A673 (cell line): ENCODE measurements at places on chromosomes 13 and 19.

DNA sequence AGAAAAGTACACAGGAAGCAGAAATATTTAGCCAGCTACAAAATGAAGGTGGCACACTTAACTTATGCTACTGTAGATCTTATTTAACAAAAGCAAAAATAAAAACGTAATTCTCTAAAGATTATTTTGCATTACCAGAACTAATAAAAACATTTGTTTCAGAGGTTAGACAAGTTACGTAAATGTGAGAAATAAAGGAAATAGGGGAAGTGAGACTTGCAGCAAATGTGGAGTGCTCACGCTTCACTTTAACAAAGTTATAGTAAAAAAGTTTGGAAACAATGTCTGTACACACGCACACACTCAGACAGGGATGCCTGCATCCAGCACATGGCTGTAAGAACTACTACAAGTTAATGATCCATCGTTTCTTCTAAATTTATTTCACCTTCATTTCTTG is 83.7 kb downstream of the NALCN start:
- no peak for DNase-seq

GRCh38 chr19:9828551-9829063 is 889 bp downstream of the UBL5 start:
- no peak for DNase-seq

- DNase-seq, result no peak
Observed at GRCh38 chr13:103795892-103796478, 729.8 kb upstream of the SLC10A2 start.

GRCh38 chr19:43518051-43518450 is 8.9 kb downstream of the ETHE1 start:
- DNase-seq, result no peak

GRCh38 chr19:49866933-49867782 is at the start of gene PNKP:
PNKP (minus strand) TSS chr19:49867576; CDS start chr19:49867204, 372 bp downstream.
- DNase-seq, result peak; percentile 96

- peak; percentile 19 for DNase-seq
Observed at GRCh38 chr13:99505814-99506269, 4.6 kb downstream of the TM9SF2 start.

DNA sequence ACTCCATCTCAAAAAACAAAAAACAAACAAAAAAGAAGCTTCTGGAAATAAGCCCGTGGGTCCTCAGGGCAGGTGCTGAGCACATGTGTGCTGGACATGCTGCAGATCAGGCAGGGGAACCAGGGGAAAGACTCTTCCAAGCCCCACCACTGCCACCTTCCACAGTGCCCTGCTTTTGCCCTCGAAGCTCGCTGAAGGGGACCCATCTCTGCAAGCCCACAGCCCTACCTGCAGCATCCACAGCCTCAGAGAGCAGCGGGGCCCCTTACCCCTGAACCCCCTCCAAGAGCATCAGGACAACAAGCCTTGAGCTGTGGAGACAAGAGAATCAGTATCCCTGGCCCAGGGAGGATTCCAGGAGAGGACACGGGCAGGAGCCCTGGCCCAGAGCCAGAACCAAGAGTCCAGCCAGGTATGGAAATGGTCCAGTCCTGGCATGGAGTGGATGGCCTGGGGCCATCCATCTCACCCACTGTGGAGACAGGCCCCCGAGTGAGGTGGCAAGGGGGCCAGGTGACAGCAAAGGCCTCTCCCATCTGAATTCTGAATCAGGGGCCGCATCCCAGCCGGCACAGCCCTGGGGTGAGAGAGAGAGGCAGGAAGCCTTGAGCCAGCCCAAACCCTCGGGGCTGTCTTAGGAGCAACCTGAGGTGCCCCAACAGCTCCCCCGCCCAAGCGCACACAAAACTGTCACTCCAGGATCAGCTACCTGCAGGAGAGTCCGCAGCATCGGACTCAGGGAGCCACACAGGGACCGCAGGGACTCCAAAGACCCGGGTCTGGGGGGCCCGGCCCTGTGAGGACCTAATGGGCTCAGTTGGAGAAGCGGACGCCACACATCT is 51.8 kb upstream of the TPM4 start:
- no peak for DNase-seq

DNA sequence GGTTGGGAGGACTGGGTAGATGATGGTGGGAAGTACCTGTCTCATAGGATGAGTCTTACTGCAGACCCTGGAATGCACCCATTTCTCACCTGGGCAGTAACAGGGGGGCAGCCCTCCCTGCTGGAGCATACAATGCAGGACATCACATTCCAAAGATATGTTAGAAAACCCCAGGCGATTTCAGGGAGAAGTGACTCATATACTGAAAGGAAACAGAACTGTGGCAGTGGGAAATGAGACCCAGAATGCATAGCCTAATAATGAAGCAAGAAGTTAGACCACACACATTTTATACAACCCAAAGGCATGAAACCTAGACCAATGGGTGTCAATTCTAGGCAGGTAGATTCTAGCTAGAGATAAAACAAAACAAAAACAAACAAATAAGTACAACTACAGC is 402.7 kb downstream of the IRS2 start:
- no peak for DNase-seq

GRCh38 chr19:55545443-55545842 is at the start of gene SBK3:
SBK3 (minus strand) TSS chr19:55545543; CDS start chr19:55545543, 0 bp downstream.
- DNase-seq, result no peak

DNA sequence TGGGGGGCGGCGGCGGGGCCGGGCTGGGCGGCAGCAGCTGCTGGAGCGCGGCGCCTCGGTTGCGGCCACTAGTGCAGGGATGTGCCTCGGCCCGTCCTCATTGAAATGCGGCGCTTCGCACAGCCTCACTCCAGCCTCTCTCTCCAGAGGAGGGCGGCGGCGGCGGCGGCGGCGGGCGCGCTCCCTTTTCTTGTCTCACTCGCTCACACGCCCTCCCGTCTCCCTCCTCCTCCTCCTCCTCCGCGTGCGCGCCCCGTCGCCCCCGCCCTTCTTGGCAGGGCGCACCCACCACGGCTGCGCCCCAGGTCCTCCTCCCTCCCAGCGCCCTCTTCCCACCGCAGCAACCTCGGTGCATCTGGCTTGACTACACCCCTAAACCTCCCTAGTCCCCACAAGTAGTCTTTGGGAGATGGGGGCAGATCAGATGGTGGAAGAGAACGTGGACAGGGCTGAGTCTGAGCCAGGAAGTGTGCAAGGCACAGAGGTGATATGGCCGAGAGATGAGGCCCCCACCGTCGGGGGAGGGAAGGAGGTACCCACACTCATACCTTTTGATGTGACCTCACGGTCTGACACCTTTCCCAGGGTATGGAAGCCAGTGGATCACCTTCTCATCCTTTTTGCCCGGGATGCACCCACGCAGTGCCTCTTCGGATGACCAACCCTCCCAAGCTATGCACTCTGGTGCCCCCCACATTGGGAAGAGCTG is at the start of gene DCLK1:
DCLK1 (minus strand) TSS at position 161 of the 709 bp plus-strand sequence.
- DNase-seq, result peak; percentile 68

- no peak for DNase-seq
Observed at GRCh38 chr19:13995878-13996765, 10.0 kb downstream of the RFX1 start.

GRCh38 chr13:45206340-45206739 is 5.5 kb upstream of the KCTD4 start:
- no peak for DNase-seq

DNA sequence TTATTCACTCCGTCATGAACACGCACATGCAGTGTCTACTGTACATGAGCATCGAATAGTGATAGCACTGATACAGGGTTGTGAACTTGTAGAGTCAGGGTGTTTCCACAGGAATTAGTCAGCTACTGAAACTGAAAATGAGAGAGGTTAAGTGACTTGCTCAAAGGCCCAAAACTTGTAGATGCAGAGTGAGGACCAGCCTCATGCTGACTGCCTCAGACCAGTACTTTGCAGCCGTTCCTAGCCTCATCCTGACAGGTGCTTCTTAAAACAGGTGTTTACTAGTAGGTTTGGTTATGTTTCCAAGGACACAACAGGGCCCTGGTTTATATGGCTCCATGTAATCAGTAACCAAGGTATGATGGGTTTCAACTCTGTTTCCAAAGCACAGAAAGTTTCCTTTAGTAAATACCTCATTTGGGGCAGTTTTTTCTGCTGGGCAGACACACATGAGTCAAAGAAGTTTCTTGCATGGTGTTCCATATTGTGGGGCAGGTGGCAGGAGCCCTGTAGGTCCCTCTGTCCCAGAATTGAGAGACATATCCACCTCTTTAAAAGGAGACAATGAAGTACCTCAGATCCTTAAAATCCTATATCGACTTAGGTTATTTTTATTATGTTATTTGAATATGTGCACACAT is 16.0 kb downstream of the FGF9 start:
- no peak for DNase-seq

DNA sequence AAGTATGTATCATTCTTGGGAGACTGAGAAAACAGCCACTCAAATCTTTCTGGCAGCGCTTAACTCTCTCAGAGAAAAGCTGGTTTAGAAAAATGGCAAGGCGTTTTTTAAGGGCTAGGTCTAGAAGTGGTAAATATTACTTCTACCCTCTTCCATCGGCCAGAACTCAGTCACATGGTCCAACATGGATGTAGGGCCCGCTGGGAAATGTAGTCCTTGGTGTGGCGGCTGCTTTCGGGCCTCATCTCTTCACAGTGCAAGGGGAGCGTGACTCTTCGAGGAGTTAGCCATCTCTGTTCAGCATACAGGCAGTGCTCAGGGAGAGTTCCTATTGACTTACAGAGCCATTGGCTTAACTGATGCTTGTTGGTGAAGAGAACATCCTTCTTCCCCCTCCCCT is 6.3 kb downstream of the VSTM2B start:
- no peak for DNase-seq

- DNase-seq, result no peak
Observed at GRCh38 chr13:90719461-90719860, 628.0 kb upstream of the MIR17HG start.

- DNase-seq, result no peak
Observed at GRCh38 chr19:38650172-38650775, 2.8 kb downstream of the ACTN4 start.

DNA sequence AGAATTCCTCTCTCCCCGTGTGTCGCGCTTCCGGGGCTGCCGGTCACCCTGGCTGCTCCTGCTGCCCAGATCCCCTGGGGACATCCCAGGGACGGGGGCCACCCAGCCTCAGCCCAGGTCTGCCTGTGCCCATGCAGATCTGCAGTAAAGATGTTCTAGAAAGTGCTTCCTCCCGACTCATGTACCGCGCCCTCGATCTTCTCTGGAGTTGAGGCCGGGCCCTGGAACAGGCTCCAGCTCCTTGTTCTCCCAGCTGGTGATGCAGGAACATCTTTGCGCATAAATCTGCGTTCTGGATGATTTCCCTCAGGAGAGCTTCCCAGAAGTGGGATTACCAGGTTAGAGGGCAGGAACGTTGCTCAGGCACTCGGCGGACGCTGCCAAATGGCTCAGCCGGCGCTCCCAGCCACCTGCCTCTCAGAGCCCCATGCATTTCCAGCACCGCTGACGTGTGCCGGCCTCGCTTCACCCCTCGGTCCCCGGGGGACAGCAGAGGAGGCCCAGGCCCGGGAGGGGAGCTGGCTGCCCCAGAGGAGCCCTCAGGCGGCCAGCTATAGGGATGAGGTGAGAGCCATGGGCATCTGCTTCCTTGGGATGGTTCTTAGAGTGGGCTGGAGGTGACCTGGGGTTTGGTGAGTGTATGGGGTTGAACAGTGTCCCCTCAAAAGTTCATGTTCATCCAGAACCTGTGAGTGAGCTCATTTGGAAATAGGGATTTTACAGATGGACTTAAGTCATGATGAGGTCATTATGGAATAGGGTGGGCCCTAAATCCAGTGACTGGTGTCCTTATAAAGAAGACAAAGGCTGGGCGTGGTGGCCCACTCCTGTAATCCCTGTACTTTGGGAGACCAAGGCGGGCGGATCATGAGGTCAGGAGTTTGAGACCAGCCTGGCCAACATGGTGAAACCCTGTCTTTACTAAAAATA is 42.6 kb downstream of the CRTC1 start:
- no peak for DNase-seq

DNA sequence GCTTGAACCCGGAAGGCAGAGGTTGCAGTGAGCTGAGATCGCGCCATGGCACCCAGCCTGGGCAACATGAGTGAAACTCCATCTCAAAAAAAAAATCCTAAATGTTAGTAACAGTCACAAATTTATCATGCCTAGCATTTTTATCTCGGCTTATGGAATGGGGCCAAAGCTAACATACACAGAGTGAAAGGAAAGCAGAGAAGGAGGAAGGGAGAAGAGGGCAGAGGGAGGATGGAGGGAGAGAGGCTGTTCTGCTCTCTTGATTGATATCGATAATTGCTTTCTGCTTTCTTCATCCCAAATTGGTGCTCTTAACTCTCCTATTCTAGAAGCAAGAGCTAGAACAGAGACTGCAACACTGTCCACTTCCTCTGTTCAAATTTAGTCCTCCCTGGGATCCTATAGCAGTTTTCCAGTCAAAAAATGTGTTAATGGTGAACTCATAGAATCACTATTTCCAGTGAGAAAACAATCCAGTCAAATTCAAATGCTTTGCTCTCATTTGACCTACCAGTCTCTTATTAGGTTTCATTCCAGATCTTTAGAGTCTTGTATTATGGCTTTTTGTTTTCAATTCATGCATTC is 15.8 kb upstream of the TUBGCP3 start:
- no peak for DNase-seq

DNA sequence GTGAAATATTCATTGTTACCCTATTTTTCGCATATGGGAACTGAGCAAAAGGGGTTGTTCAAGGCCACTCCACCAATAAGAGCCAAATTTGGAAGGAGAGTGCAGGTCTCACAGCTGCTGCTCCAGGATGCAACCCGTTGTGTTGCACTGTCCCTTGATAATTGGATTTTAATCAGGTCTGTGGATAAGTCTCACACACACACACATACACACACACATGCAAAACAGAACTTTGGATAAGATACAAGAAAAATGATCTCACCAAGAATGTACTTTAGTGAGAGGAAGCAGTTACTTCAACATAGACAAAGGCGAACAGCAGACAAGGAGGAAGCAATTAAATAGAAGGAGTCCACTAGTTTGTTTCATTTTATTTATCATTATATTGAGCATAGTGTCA is 127.3 kb upstream of the EDNRB start:
- DNase-seq, result peak; percentile 69

- no peak for DNase-seq
Observed at GRCh38 chr13:85028035-85028434, 771.2 kb downstream of the SLITRK6 start.

DNA sequence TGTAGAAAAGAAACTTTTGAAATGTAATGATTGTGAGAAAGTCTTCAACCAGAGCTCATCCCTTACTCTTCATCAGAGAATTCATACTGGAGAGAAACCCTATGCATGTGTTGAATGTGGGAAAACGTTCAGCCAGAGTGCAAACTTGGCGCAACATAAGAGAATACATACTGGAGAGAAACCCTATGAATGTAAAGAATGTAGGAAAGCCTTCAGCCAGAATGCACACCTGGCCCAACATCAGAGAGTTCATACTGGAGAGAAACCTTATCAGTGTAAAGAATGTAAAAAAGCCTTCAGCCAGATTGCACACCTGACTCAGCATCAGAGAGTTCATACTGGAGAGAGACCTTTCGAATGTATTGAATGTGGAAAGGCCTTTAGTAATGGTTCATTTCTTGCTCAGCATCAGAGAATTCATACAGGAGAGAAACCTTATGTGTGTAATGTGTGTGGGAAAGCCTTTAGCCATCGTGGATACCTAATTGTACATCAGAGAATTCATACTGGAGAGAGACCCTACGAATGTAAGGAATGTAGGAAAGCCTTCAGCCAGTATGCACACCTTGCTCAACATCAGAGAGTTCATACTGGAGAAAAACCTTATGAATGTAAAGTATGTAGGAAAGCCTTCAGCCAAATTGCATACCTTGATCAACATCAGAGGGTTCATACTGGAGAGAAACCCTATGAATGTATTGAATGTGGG is 19.3 kb downstream of the ZNF583 start:
- no peak for DNase-seq
